Foreskin melanocyte (primary cell): ENCODE measurements at places on chromosomes 2 and 18.

GRCh38 chr2:205822579-205822978 lies 140.3 kb downstream of the NRP2 start:
- DNase-seq: no peak

DNA sequence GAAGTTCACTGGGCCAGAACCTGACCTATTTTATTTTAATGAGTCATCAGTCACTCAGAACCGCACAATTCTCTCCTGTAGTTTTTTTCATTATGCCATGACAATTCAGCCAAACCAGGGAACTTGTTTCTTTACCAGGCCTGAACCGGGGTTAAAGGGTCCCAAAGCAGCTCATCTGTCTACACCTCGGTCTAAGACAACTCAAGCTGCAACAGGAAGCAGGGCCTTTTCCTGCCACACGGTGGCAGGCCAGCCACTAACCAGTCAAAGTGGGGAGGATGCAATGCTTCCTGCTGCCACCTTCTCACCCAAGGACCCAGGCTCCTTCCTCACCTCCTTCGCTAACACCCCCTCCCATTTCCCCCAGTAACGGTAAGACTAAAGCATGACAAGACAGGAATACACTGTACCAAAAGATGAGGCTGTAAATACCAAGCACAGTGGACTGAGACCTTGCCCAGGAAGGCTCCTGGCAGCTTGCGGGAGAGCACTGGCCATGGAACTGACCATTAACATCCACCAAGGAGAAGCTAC lies 56.7 kb upstream of the ACKR3 start:
- no peak for DNase-seq

GRCh38 chr2:230889911-230890601 lies 25.3 kb downstream of the ITM2C start:
- no peak for DNase-seq

- peak; percentile 52 for DNase-seq
Measured at GRCh38 chr2:217789003-217789735, 213.6 kb downstream of the TNS1 start.

DNA sequence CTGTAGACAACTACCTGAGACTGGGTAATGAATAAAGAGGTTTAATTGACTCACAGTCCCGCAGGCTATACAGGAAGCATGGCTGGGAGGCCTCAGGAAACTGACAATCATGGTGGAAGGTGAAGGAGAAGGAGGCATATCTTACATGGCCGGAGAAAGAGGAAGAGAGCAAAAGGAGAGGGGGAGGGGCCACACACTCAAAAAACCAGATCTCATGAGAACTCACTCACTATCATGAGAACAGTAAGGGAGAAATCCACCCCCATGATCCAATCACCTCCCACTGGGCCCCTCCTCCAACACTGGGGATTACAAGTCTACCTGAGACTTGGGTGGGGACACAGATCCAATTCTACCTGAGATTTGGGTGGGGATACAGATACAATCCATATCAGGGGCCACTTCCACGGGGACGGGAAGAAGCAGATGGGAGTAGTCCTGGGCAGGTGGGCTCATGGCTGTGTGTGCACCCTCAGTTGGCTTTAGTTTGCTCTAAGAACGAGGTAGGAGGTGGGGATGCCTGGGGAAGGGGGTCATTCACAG lies 9.9 kb downstream of the MAB21L4 start:
- no peak for DNase-seq

- no peak for DNase-seq
Measured at GRCh38 chr2:145067549-145068030, 547.7 kb upstream of the ZEB2 start.

- peak; percentile 20 for DNase-seq
Measured at GRCh38 chr2:88170472-88170892, 336 bp downstream of the THNSL2 start.
